ENCODE measurements at places on chromosomes 3 and 15. TPM values are rescaled to one million over a fixed set of nuclear protein-coding genes. Genes with fewer than 3 reads are reported as not detected.
A peak's percentile ranks its signal among the peaks of the same experiment; 100 is the strongest.

MSL2 gene
- 48.7 TPM for total RNA-seq

RBMS3 gene
- 3.5 TPM for total RNA-seq

DNA sequence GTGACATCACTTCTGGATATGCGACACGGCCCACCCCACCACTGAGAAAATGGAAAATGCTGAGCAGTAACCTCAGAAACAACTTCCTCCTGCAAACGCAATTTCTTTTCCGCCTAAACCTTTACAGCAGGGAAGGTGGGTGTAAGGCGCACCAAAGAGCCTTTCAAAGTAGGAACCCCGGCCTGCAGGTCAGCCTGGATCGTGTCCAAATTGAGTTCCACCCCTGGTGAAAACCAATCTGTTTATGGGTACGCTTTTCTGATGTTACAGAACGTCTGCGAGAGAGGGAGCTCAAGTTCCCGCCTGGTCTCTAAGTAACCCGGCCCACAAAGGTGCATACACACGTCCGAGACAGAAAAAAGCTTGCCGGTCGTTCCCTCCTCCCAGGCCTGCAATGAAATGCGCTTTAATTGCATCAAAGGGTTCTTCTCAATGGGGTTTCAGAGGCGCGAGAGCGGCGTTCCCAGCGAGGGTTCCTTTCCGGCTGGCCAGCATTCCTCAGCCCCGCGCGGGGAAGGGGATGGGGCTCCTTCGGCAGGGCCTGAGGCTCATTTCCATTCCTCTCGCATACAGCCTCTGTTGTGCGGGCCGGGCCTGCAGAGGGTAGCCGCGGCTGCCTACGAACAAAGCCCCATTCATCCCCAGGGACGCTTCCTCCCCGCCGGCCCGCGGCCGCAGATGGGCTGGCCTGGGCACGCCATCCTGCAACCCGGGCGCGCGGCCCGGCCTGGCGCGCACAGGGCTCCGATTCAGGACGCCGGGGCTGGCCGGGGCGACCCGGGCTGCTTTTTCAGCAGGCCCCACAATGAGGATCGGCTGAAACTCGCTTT is 138.1 kb downstream of the TMCO5A start:
- no peak for DNase-seq

GRCh38 chr3:185857208-185857607 is 32.4 kb upstream of the IGF2BP2 start:
- DNase-seq: no peak

- DNase-seq: no peak
Observed at GRCh38 chr3:10561162-10561945, 56.0 kb upstream of the ATP2B2 start.

USP13 gene
- total RNA-seq: 14.0 TPM

- DNase-seq: no peak
Observed at GRCh38 chr3:171566803-171567422, 106.7 kb upstream of the TNIK start.

DNA sequence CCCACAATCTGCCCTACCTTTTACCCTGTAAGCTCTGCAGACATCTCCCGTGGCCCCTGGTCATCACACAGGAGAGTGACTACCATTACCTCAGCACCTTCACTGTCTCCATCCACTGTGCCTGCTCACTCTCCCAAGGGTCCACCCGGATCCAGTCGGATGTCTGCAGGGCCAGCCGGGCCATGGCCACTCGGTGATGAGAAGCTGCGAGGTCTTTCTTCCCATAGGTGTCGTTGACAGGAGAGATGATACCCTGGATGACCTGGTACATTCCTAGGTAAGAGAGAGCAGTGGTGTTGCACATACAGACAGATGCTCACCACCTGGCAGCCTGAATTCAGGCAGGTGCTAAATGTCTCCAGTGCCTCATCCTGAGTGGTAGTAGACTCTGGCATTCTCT is 39.2 kb upstream of the RBP1 start:
- DNase-seq: no peak

GCSAM gene
- total RNA-seq: 1.00 TPM

DNA sequence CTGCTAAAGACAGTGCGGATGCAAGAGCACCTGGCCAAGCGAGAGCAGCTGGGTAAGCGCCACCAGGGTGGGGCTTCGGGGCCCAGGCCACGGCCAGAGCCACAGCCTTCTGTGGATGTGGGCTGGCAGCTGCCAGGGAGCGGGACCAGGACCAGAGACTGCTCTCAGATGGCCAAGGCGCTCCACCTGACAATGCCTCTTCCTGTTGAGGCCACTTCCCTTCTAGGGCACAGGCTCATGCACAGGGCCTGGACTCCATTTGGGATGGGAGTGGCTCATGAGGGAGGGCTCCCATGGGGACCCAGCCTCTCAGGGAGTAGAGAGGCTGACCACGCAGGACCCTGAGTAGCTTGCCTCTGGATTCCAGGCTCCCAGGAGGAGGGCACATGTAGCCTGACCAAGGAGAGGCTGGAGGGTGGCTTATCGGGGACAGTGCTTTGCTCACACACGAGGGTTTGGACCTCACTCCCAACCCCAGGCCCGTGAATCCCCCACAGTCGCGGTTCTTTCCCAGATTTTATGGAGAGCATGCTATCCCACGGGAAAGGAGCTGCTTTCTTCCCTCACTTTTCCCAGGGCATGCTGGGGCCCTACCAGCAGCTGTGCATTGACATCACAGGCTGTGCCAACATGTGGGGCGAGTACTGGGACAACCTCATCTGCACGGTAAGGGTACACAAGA is 25.1 kb downstream of the ACAA1 start:
- no peak for DNase-seq

DNA sequence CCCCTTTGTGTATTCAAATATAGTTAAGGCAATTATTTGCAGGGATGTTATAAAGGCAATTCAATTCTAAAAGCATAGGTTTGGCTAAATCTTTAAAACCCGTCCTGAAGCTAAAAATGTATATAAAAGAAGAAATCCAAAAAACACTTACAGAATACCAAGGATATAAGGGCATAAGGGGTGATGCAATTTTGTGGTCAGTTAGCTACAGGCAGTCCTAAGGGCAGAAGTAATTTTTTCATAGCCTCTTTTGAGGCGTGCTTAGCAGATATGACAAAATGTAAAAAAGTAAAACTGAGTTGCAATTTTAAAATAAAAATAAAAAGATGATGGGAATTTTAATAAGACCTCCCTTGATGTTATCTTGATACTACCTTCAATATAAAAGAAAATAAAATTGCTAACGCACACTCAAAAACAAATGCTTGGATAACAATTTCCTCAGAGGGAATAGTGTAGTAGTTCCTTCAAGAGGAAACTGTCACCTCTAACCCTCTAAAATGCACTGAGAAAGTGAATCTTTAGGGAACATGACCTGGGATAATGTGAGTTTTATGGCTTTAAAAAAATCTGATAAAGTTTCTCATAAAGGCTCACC is 104.2 kb downstream of the MYH15 start:
- DNase-seq: no peak

GRCh38 chr3:170081079-170081741 is 43.4 kb downstream of the GPR160 start:
- DNase-seq: no peak

DNA sequence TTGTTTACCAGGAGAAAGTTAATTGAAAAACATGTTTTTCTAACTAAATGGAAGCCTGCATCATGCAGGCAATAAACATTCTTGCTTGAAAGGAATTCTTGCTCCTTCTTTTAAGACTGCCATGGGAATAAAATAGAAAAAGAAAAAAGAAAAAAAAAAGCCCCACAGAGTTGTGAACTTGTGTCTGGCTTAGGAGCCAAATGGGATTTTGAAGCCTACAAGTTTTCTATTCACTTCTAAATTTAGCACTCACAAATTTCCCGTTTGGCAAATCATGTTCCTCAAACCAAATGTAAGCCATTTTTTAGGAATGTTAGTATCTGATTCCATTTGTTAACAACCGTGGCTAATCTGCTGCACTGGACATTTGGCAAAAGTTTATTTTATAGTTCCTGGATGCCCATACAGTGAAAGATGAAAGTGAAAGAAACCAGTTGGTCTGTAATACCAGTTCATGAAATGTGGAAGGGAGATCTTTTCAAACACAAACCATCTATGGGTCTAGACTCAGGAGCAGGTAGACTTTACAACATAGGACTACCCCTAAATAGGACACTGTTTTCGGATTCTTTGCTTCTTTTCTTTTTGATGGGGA is 133.8 kb upstream of the GMNC start:
- DNase-seq: no peak

GRCh38 chr3:149770246-149770645 is 18.0 kb upstream of the COMMD2 start:
- DNase-seq: no peak

DNA sequence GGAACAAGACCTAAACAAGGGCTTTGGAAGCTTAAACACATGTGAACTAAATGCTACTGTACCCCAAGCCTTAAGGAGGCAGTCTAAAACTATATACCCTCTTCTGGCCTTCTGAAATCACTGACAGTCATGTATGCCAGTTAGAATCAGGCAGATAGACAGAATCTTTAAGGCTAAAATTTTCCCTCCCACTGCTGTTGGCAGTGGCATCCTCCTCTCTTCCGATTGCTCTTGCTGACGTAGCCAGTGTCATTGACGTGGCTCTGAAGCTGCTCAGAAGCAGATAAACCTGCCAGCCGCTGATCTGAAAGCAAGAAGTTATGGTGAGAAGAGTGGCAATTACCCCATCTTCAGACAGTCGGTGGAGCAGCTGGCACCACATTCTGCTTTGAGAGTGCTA is 3.3 kb downstream of the RYR3 start:
- DNase-seq: no peak

CCR8 gene
- not detected for total RNA-seq

DNA sequence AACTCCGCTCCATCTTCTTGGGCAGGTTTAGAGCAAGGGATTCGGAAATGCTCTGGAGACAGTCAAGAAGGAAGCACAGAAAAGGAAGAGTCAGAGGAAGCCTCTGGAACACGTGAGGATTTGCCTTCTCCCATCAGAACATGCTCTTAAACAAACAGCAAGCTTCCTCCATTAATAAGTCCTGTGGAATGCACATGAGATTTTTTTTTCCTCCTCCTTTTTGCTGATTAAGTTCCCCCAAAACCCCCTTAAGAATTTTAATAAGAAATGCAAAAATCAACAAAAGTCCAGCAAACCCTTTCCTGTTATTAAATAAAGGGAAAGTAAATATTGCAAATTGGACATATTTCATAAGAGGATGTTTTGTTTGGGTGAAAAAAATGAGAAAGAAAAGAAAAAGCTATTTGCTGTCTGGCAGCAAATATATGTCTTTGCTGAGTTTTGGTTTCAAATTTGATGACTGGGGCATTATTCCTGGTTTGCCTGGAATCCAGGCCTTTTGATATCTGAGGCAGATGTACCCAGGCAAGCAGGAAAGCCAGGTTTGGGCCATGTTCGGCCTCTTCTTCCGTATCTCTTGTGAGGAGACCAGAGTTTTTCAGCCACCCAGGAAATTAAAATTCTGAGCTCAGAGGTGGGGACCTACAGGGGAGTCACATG is 7.9 kb upstream of the TSEN2 start:
- DNase-seq: no peak

- no peak for DNase-seq
Observed at GRCh38 chr3:20809356-20809755, 623.4 kb upstream of the SGO1 start.

- peak; percentile 95 for DNase-seq
Observed at GRCh38 chr3:179147873-179148615, at the start of gene PIK3CA. Gene PIK3CA, plus strand, starts transcription at chr3:179148357. Its CDS starts 50,469 bp downstream, at chr3:179198826.

SNTN gene
- not detected for total RNA-seq

DNA sequence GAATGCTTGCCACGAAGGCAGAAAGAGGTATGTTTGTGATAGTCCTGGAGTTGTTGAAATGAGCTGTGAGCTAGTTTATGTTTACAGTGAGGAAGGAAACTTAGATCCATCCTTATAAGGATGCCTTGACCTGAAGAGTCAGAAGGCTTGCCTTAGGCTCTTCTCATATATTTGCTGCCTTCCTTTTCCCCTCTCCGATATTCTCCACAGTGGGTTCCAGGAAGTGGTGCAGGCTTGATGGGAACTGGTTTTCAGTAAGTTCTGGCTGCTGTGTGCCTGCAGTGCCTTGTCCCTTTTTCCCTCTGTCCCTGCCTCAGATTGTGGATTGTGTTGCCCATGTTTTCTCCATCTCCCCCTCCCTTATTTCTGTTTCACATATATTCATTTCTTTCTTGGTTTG is 287.3 kb upstream of the UBE2E1 start:
- DNase-seq: no peak

GOLGA6B gene
- not detected for total RNA-seq

- DNase-seq: no peak
Observed at GRCh38 chr15:69559440-69560190, 107.0 kb downstream of the RPLP1 start.

KBTBD13 gene
- total RNA-seq: not detected

GRCh38 chr15:77546050-77546501 is 86.6 kb downstream of the LINGO1 start:
- DNase-seq: no peak

COL6A5 gene
- total RNA-seq: not detected

ECE2 gene
- not detected for total RNA-seq

GRCh38 chr3:7847021-7847420 is 654.6 kb upstream of the LMCD1 start:
- no peak for DNase-seq

Data from natural killer cell treated with Interleukin-12 subunit alpha and Interleukin-12 subunit beta and Interleukin-15 and Interleukin-18, amount 100 ng/mL, for 72 hours (primary cell).